ENCODE measurements at places on chromosomes 1 and 21. TPM values are rescaled to one million over a fixed set of nuclear protein-coding genes. Genes with fewer than 3 reads are reported as not detected.
A peak's percentile ranks its signal among the peaks of the same experiment; 100 is the strongest.

DNA sequence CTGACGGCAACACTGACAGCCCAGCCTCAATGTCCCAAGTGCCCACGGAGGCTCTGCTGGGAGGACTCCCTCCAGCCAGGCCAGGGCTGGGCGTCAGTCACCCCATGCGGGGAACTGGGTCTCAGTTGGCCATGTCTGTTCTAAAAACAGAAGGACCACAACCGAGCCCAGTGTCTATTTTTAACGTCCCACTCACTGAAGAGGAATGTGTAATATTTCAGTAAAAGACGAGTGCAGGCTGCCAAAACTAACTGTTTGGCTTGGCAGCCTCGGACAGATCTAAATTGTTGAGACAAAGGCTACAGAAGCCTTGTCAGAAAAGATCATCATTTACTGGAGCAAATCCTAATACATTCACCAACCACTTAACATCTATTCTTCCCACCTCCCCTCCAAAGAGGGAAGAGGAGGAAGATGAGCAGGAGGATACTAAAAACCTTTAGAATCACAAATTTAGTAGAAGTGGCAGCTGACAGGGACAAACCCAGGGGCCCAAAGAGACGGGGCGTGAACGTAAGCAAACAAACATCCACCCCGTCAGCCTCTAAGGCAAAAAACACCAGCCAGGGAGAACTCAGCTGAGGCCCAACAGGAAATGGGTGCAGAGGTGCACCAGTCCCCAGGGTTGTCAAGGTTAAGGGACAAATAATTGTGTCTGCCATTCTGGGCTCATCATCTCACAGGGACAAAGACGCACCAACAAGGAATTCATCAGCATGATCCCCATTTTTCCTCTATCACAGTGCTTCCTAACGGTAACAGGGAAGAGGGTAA, 18.7 kb downstream of the C1orf198 start:
- no peak for DNase-seq

DNA sequence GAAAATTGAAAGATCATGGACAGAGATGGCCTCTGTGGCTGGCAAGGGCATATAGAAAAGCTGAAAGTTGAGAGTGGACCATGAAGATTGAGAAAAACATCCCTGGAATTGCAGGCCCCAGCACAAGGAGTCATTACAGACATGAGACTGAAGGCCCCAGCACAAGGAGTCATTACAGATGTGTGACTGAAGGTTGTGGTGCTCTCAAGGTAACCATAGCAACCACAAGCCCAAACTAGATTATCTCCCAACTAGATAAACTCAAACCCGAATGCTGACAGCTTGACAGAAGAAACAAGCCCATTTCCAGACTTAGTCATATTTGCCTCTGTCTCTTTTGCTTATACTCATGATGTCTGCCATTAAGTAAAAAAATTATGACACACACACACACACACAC, 1252.1 kb upstream of the ADGRL4 start:
- no peak for DNase-seq

DNA sequence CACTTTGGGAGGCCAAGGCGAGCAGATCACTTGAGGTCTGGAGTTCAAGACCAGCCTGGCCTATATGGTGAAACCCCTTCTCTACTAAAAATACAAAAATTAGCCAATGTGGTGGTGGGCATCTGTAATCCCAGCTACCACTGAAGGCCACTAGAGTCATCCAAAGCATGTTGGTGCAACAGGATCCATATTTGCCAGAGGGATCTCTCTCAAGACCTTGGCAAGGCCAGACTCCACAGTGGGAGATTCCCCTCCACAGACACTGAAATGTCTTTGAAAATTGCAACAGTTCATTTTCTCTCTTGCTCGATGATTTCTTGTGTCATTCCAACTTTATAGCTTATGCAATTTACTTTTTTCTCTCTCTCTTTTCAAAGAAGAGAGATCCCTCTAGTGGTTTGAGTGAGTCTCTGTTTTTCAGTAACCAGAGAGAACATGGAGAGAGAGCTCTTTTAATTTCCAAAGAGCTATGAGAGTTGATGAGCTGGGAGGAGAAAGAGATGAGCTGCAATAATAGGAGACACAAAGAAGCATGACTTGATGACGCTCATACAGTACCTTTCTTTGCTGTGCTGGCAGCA, 176.8 kb upstream of the USP25 start:
- peak; percentile 24 for DNase-seq

DNA sequence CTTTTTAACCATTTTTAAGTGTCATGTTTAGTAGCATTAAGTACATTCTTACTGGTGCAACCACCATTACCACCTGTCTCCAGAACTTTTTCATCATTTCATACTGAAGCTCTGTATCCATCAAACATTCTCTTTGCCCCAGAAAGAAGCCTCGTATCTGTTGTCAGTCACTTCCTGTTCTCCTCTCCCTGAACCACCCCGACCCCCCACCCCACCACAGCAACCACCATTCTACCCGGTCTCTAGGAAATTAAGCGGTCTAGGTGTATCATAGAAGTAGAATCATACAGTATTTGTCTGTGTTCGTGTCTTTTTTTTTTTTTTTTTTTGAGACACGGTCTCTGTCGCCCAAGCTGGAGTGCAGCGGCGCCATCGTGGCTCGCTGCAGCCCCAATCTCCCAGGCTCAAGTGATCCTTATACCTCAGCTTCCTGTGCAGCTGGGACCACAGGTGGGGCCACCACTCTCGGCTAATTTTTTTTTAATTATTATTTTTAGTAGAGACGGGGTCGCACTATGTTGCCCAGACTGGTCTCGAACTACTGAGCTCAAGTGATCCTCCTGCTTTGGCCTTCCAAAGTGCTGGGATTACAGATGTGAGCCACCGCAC, 23.7 kb upstream of the EPHA8 start:
- no peak for DNase-seq

GRCh38 chr1:27116697-27117096, 38.2 kb downstream of the SLC9A1 start:
- no peak for DNase-seq

GRCh38 chr21:38236232-38236631, 20.6 kb upstream of the KCNJ15 start:
- no peak for DNase-seq

- DNase-seq: no peak
Measured at GRCh38 chr1:244732851-244733450, 80.0 kb downstream of the DESI2 start.

DNA sequence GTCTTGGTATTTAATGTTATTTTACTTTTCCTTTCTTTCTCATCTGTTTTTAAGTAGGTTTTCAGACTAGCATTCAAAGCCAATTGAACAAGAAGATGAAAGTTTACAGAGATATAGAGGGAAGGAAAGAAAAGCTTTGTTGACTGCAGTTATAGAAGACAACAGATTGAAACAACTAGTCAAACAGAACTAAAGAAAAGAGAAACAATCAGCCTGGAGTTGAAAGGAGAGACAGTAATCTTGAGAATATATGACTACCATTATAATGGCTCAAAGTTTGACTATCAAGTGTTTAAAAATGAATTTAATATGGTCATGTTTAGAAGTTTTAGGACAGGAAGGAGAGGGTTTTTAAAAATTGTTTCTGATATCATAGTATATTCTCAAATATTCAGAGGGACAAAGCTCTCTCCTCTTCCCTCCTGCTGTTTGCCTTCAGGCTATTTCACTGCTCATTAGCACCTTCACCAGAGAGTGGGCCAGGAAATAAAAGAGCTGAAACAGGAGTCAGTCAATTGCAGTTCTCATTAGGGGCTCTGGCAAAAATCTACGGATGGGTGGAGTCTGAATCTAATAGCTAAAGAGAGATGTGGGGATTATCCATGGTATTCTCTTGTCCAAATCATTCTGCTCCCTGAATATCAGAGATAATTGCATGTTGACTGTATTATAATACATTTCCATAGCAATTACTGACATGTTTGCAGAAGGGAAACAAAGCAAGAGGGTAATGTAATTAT, 577.8 kb downstream of the BRINP3 start:
- DNase-seq: no peak

DNA sequence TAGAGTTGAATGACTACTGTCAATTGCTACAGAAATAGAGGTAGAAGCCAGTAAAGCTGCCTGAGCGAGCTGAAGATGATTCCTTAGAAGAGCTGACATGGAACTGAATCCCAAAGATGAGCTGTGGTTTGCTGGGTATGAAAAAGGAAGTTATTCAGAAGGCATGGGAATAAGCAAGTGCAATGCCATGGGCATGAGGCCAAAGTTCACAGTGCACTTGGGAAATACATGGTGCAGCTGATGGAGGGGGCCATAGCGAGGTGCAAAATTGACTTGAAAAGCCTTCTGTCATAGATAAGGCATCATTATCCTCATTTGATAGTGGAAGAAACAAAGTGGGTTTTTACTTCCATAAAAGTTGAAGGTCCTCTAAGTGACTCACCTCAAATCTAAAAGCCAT, 88.6 kb downstream of the NEK7 start:
- no peak for DNase-seq

GRCh38 chr1:117363571-117364048, 3.6 kb upstream of the MAN1A2 start:
- DNase-seq: no peak

- no peak for DNase-seq
Measured at GRCh38 chr1:202255343-202255742, 61.7 kb downstream of the LGR6 start.

- DNase-seq: no peak
Measured at GRCh38 chr1:29626066-29626465, 389.7 kb downstream of the PTPRU start.

DNA sequence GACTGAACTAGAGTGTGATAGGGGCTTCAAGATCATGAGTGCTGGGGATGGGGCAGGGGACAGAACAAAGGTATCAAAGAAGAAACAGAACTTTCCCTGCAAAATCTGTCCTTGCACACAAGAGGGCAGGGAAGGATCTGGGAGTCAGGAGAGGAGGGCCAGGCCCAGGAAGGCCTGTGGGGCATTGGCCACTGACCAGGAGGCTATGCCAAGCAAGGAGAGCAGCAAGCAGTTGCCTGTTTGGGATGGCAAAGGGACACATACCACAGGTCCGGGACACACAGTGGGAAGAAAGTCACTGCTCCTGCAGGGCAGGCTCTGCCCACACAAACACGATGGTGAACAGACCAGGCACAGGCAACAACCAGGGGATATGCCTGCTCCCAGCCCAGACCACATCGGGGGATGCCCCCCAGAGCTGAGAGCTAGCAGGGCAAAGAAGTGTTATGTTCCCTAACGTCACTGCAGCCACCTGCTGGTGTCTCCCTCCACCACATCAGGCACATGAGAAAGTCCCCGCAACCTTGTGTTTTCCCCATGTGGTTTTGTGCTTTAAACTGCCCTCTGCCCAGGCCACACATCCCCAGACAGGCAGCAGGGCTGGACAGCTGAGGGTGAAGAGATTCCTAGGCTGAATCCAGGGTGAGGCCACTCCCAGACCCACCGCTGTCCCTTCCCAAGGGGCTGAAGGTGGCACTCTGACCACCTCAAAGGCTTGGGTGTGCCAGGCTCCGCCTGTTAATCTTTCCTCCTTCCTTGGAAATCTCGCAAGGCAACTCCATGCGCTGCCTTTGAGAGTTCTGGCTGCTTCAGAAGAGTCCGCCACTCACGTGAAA, 53.6 kb downstream of the KIF21B start:
- peak; percentile 9 for DNase-seq

DNA sequence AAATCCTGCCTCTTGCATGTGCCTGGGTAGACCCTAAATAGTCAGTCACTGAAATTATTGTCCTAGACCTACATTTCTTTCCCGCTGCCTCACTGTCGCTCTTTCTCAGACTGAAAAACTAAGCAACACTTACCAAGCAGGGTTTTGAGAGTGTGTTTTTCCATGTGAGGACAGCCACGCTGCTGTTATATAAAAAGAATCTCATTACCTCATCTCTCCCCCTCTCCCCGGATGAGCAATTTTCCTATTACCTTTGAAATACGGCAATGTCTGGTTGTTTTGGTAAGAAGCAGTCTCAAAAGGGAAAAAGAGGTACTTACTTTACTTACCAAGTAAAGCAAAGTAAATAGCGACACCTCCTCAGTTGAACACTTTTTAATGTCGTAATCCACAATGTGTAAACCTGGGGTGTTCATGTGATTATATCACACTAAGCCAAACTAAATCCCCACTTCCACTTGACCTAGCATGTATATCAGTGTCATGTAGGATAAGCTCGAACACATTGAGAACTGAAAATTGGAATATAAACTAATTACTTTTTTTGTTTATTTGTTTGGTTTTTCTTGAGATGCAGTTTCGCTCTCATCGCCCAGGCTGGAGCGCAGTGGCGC, 12.2 kb upstream of the VN1R5 start:
- DNase-seq: no peak

DNA sequence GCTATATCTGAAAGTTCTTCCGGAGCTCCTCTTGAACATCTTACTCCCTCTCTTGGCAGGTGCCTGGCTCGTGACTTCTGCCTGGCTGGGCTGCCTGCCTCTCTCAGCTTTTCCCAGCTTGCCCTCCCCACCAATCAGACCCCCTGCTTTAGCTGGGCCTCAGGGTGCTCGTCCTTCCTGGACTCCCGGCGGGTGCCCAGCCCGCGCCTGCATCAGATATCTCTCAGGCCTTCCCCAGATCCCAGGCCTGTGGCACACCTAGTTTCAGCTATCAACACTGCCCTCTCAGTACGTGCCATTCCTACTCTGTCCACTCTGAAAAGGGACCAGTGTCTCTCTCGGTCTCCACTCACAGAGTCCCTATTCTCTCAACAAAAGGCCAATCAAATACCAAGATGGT, 96.5 kb upstream of the CLDN14 start:
- no peak for DNase-seq

GRCh38 chr21:46159841-46160656, 4.7 kb upstream of the FTCD start:
- no peak for DNase-seq

DNA sequence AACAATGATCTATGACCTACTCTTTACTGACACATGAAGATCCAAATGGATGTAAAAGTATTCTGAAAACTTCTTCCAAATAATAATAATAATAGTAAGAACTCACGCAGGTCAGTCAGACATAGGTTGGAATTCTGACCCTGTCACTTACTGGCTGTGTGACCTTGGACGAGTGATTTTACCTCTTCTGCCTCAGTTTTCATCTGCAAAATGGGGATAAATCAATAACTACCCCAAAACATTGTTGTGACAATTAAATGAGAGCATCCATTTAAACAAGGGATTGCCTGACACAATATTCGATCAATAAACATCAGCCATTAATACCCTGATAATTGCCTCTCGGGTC, 556 bp downstream of the MECR start:
- no peak for DNase-seq

DNA sequence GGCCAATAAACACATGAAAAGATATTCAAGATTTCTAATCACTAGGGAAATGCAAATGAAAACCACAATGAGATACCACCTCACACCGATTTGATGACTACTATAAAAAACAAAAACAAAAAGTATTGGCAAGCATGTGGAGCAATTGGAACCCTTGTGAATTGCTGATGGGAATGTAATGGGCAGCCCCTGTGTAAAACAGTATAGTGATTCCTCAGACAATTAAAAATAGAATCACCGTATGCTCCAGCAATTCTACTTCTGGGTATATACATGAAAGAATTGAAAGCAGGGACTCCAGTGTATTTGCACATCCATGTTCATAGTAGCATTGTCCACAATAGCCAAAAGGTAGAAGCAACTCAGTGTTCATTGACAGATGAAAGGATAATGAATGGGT, 12.9 kb upstream of the C1orf115 start:
- no peak for DNase-seq

ANKRD65 gene
- 0.44 TPM for total RNA-seq

CACNA1E gene
- total RNA-seq: not detected

GOLT1A gene
- 28.7 TPM for total RNA-seq

HSPA6 gene
- 0.70 TPM for total RNA-seq

RRP15 gene
- 3.3 TPM for total RNA-seq

TEX38 gene
- 0.20 TPM for total RNA-seq

NBPF8 gene
- total RNA-seq: 5.1 TPM

GNAT2 gene
- total RNA-seq: not detected

PROK1 gene
- not detected for total RNA-seq

SSBP3 gene
- total RNA-seq: 18.2 TPM
